ENCODE measurements at places on chromosomes 1 and 21.
A peak's percentile ranks its signal among the peaks of the same experiment; 100 is the strongest.

DNA sequence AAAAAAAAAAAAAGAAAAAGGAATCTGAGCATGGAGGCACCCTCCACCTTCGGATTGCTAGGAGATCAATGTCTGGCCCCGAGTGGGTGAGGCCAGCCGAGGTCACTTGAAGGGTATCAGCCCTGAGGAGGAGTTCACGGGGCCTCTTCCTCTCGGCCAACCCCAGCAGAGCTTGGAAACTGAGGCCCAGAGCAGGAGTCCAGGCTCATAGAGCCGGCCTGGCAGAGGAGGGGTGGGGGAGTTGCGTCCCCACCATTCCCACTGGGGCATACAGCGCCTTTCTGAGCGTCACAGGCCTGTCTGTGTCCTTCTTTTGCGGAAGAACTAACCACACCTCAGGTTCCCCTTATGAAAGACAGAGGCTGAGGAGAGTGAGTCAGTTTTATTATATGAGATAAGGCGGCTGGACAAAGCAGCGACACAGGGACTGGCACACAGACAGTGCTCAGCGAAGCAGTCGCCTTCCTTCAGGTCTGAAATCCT is 17.1 kb upstream of the EPHA2 start:
- peak; percentile 54 for DNase-seq

- no peak for DNase-seq
Measured at GRCh38 chr1:78298349-78298748, 192.4 kb upstream of the PTGFR start.

DNA sequence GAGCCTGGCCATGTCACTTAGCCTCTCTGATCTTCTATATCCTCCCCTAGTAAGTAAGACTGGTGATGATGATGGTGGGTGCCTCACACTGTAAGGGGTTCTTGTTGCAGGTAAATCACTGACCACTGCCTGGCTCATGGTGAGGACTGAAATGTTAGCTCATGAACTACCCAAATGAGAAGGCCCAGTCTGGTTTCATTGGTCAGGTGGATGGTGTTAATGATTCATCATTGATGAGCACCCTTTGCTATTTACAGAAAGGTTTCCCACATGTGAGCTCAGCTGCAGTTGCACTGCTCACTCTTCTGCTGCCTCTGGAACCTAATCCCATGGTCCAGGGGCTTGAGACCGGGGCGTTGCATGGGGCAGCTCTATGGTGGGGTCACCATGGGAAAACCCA is 417.7 kb downstream of the PRDM2 start:
- DNase-seq: no peak

DNA sequence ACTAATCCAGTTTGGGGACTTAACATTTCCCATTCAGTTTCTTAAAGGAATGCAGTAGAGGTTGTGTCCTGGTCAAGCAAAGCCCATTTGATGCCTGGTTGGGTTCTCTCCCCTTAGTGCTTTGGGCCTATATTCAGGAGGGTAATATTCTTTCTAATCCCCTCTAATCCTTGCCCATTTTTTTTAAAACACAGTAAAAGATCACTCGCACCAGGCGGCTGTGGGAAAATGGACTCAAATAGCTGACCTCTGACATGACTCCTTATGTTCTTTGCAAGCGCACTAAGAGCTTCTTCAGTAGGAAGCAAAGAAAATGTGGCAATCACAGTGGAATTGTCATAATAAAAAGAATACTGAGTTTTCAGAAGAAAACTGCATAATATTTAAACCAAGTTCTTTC is 49.9 kb downstream of the WNT2B start:
- DNase-seq: no peak

DNA sequence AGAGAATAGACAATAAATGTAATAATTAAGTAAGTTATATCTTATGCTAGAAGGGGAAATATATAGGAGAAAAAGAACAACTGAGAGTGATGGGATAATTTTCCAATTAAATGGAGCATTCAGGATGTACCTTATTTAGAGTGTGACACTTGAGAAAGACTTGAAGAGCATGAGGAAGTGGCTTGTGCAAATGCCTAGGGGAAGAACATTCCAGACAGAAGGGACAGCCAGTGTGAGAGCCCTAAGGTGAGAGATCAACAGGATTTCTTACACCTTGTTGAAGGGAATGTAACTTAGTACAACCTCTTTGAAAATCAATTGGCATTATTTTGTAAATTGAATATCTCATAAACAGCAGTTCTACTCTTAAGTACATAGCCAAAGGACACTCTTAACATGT is 28.8 kb upstream of the TSPAN2 start:
- no peak for DNase-seq

GRCh38 chr1:58699011-58699762 is 675 bp downstream of the MYSM1 start:
- DNase-seq: no peak

DNA sequence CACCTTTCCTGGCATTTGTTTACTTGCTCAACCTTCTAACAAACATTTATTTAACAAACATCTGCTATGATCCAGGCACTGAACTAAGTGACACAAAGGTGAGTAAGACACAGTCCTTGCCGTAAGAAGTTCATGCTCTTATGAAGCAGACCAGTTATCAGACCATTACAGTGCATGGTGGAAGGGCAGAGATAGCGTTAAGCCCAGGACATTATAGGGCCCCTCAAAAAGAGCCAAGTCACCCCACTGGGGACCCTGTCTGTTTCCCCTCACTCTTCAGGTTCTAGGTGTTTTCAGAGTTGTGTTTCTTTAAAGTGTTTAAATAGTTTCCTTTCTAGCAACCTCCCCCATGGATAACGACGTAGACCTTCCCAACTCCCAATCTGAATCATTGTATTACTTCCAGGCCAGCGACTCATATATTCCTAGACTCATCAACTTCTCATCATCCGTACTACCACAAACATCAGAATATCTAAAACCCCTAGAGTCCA is 39.3 kb downstream of the TCP10L start:
- no peak for DNase-seq

DNA sequence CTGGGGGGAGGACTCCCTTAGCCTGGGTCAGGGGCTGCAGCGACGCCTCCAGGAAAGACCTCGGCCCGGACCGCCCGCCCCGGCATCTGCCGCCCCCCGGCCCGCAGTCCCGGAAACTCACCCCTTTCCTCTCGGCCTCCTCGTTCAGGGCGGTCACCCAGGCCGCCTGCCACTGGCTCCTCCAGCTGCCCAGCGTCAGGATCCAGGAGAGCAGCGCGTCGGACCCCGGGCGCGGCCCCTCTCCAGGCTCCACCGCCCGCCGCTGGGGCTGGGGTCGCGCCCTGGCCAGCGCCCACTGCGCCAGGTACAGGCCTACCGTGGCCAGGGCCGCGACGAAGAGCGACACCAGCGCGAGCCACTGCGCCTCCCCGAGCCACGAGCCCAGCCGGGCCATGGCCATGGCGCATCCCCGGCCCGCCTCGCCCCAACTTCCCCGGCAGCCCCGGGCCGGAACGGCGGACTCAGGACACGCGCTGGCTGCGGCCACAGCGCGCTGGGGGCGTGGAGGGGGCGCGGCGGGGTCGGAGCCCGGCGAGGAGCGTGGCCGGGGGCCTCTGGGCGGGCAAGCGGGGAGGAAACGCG is 478 bp downstream of the C2CD2 start:
- no peak for DNase-seq

GRCh38 chr1:32761936-32762335 is 55.2 kb downstream of the YARS1 start:
- no peak for DNase-seq

DNA sequence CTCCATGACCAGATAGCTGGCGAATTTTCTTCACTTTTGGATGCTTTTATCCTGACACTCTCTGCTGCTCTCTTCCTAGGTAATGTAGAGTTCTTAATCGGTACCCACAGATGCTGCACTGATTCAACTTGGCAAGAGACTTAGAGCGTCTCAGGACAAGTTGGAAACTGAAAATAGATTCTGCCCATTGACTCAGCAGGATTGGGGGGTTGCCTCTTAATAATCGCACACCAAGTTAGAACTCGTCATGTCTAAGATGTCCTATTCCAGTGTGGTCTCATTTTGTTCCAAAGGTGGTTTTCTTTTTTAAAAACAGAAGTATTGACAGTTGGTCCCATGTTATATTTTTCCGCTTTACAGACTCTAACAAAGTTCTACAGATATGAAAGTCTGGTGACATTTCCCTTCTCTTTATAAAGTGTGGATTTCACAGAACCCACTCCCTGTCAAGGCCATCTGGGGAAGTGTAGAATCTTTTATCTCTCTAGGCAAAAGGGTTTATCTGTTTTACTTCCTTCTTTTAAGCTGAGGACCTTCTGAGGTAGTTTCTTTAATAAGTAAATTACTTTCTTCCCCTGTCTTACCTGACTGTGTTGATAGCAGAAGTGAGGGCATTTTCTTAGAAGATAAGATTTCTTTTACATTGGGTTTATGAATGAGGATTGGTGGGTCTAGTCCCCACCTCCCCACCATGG is 12.1 kb upstream of the DIPK1A start:
- DNase-seq: no peak

DNA sequence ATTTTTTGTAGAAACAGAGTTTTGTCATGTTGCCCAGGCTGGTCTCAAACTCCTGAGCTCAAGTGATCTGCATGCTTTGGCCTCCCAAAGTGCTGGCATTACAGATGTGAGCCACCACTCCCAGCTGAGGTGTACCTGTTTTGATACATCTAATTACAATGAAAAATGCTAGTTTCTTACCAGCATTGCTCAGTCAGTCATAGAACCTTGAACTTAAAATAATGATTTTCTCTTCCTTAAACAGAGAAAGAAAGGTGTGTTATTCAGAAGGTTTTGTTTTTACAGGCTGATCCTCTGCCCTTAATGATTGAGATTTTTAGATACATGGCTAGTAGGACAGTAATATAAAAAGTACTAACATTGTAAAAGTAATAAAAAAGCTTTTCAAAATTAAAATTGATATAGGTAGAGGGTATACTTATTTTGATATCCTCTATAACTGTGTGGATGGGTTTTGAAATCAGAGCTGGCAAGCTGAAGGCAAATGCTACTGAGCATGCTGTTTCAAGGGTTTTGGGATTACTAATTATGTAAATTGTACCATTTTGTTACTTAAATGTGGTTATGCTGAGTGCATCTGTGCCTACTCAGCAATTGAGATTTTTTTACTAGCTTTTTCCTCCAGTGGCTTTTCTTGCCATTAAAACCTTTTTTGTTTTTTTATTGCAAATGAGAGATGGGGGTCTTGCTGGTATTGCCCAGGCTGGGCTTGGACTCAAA is 16.1 kb downstream of the PRRC2C start:
- DNase-seq: no peak

DNA sequence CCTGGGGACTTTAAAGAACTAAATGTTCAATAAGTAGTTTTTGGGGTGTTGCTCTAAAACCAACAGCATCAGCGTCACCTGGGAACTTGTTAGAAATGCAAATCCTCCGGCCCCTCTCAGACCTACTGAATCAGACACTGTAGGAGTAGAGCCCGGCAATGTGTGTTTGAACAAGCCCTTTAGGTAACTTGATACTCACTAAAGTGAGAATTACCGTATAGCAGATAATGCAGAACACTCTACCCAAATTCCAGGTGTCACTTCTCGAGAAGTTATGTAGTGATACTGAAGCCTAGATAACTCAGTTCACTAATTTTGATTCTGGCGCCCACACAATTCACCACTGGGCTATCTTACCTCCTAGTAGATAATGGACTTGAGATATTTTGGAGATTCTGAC is 3.7 kb upstream of the DPT start:
- no peak for DNase-seq

DNA sequence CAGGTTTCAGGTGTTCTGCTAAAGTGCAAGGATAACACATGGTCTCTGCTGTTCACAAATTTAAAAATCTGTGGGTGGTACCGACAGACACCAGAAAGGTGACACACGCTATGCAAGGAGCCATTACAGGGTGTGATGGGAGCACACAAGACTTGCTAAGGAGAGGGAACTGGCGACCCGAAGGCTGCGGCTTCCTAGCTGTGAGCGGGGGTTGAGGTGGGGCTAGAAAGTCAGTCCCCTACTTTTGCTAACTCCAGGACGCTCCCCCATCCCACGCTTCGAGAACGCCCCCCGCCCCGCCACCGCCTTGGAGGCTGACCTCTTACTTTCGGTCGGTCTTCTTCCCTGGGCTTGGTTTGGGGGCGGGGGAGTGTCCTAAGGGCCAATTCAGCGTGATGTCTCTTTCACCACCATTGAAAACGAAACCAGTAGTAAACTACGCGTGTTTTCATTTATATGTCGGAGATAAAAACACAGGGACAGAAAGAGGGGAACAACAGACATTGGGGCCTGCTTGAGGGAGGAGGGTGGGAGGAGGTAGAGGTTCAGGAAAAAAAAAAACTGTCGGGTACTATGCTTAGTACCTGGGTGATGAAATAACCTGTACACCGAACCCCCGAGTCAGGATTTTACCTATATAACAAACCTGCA is 1.1 kb downstream of the CKS1B start:
- DNase-seq: no peak

DNA sequence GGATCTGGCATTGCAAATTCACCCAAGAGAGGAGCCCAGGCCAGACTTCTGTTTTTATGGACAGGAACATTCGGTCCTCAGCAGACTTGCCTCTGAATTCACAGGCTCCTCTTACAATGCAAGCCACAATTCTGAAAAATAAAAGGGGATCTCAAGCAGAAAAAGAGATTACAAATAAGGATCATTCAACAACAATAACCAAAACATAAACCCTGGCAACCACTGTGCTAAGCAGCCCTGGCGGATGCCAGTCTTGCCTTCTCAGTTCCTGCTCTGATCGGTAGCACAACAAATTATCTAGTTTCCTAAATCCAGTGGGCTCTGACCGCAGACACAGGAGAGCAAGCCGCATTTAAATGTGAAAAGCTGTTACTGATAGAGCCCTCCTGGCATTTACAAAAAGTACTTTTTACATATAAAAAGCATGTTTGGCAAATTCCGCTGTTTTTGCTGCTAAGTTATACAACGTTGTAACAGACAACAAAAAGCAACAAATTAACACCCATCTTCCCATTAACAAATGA is 123.4 kb upstream of the FOXD3 start:
- no peak for DNase-seq

DNA sequence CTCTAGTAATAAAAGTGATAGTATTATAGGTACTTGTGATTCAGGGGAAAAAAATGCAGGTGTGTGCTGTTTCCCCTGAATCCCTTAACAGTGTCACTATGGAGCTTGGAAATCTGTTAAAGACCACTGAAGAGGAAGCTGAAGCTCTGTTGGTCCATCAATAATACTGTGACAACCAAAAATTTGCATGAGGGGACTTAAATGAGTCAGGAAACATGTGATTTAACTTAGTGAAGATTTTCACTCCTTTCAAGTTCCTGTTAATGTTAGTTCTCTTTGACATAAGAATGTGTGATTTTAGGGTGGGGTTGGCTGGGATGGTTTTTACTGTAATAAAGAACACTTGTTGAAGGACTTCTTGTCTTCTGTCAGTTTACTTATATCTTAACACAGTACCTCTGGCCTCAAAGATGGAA is 32.0 kb downstream of the VANGL2 start:
- no peak for DNase-seq

GRCh38 chr1:43887748-43888147 is 45.9 kb upstream of the ARTN start:
- DNase-seq: no peak

GRCh38 chr1:32876341-32877210 is 5.9 kb upstream of the FNDC5 start:
- no peak for DNase-seq

GRCh38 chr21:14484188-14485009 is 61.7 kb downstream of the SAMSN1 start:
- DNase-seq: no peak
